Activated CD4-positive, alpha-beta T cell treated with anti-CD3 and anti-CD28 coated beads, Interleukin-2, Interleukin-6, amounts not matched to agents 100 ng/mL and 50 ng/mL, durations not matched to agents 16 hours and 8 hours (primary cell): ENCODE measurements at places on chromosomes 11 and 22.

DNA sequence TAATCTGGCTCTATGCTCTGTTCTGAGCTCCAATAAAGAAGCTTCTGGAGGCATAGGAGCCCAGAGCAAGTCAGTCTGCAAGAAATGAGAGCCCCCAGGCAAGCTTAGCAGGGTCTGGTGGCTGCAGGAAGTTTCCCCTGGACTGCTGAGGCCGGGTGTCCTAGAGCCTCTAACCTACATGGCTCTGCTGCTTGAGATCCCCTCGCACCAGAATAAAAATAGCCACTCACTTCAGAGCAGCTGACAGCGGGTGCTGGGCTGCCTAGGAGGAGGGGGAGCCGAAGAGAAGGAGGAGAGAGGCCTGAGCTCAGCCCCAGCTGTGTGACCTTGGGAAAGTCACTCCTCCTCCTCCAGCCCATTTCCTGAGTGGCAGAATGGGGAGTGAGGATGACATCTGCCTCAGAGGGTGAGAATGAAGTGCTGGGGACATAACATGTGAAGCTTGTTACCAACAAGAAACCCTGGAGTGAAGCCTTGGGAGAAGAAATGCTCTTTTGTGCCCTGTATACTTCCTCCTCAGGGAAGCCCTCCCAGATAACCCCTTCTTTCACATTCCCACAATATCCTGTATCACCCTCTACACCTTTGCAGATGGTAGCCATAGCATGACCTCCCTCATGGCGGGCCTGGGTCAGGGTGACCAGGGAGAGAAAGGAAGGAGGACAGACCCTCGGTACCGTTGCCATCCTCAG lies 3.6 kb upstream of the INPP5J start:
- DNase-seq, result no peak

GRCh38 chr11:65482306-65482850 lies 16.5 kb upstream of the MALAT1 start:
- no peak for DNase-seq

- no peak for DNase-seq
Measured at GRCh38 chr11:13446444-13446843, 16.6 kb downstream of the BTBD10 start.

DNA sequence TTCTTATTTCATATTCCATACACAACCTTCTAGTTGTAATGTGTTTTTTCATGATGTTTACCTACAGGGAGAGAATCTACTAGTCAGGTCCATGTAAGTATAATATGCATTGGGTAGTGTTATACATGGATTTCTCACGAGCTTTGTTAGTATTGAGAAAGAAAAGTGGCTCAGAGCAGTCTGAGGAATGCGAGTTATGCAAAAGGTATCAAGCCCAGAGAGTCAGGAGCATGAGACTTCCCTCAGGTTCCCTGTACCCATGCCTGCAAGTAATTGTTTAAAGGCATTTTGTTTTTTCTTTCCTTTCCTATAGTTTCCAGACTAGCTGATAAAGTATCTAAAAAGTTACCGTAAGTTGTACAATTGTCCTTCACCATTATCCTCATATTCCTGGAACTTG lies 66.1 kb downstream of the STK33 start:
- DNase-seq, result no peak

- no peak for DNase-seq
Measured at GRCh38 chr22:30985561-30986208, 16.6 kb downstream of the TUG1 start.

GRCh38 chr11:1298695-1299492 lies 10.5 kb downstream of the TOLLIP start:
- no peak for DNase-seq

DNA sequence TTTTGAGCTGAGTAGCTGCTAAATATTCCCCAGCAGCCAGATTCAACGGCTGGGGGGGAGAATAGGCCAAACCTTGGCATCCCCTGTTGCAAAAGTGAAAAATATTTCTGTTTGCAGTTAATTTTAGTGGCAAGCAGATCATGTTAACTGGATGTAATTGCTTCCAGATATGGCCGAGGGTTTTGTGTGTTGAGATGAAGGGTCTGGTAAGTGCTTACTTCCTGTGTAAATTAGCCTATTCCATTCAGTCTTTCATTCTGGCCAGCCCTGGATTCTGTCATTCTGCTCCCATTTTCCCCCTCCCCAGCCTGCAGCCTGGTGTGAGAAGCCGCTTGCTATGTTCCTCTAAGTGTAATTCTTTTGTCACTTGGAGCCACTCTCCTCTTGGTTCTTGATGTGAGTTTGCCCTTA lies 17.4 kb downstream of the ZBTB16 start:
- DNase-seq, result no peak

DNA sequence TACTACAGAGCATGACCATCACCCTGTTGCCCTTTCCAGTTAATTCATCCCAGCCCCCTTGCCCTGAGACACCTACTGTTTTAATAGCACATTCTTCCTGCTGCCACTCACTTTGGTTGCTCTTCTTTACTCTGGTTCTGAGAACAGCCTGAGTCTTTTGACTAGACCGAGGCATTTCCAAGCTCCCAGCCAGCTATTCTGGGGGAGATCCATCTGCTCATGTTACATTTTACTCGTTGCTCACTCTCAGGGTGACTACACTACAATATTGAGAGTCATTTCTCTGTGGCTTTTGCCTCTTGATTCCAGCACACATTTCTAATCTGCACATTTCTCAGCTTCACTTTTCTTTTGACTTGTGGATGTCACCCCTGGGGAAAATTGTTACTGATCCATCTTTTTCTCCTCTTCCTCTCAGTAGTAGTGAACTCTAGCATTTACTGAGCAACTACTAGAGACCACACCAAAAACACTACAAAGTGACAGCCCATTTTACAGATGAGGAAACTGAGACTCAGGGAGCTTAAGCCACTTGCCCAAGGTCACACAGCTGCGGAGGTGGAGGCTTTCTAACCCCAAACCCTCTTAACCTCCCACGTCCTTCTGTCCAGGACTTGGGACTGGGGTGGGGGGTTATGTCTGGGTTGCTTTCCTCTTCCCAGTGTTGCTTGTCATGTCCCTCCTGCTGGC lies 117.8 kb downstream of the C11orf91 start:
- DNase-seq, result no peak

- no peak for DNase-seq
Measured at GRCh38 chr11:116792869-116793771, 1.4 kb upstream of the APOA5 start.

- DNase-seq, result no peak
Measured at GRCh38 chr22:29263791-29264276, 3.9 kb downstream of the RHBDD3 start.

DNA sequence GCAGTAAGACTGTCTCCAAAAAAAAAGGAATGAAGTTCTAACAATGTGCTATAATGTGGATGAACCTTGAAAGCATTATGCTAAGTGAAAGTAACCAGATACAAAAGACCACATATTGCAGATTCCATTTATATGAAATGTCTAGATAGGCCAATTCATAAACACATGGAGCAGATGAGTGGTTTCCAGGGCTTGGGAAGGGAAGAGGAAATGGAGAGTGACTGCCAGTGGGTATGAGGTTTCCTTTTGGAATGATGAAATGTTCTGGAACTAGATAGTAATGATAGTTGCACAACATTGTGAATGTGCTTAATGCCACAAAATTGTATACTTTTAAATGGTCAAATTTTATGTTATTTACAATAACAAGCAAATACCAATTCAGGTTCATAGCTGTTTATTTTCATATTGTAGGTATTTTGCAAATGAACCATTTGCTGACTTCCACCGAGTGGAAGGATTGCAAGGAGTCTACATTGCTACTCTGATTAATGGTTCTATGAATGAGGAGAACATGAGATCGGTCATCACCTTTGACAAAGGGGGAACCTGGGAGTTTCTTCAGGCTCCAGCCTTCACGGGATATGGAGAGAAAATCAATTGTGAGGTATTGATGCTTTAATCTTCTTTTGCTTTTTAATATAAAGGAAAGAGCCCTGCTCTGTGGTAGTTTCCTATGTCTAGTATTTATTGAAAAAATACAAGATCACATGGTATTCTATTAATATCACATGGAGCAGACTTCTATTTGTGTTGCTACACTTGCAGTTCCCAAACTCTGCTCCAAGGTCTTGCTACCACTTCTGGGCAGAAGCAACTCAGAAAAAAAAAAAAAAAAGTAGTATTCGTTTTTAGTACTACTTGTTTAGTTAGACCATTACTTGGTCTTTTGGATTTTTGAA lies 67.7 kb upstream of the SORL1-AS1 start:
- DNase-seq, result no peak

- DNase-seq, result no peak
Measured at GRCh38 chr11:104531894-104532293, 366.4 kb downstream of the CASP12 start.
